ENCODE measurements at places on chromosomes 5 and 9.

- no peak for DNase-seq
Observed at GRCh38 chr5:17413691-17414090, 84.3 kb upstream of the TAF11L2 start.

- DNase-seq = no peak
Observed at GRCh38 chr5:102119252-102119651, 176.8 kb downstream of the SLCO4C1 start.

GRCh38 chr5:127683008-127683407 lies 20.2 kb upstream of the CCDC192 start:
- DNase-seq = no peak

DNA sequence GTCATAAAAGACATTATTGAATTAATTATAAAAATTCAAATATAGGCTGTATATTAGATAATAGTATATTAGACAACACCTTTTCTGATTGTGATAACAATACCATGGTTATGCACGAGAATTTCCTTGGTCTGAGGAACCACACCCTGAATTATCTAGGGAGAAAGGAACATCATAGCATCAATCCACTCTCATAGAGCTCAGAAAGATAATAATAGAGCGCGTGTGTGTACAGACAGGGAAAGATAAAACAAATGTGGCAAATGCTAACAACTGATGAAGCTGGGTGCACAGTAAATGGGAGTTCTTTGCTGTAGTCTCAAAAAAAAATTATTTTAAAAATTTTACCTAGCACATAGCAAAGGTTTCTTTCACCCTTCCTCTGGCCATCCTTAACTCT lies 143.5 kb downstream of the CDK5RAP2 start:
- no peak for DNase-seq

GRCh38 chr9:134245179-134245578 lies 80.8 kb upstream of the RNU6ATAC start:
- DNase-seq = no peak

- no peak for DNase-seq
Observed at GRCh38 chr5:55509796-55510522, 24.8 kb downstream of the PLPP1 start.

GRCh38 chr5:136080113-136080482 lies 51.3 kb downstream of the TGFBI start:
- no peak for DNase-seq

- DNase-seq = no peak
Observed at GRCh38 chr9:121253162-121253561, 14.8 kb upstream of the GSN start.

- DNase-seq = no peak
Observed at GRCh38 chr5:71483355-71483754, 27.9 kb downstream of the BDP1 start.

DNA sequence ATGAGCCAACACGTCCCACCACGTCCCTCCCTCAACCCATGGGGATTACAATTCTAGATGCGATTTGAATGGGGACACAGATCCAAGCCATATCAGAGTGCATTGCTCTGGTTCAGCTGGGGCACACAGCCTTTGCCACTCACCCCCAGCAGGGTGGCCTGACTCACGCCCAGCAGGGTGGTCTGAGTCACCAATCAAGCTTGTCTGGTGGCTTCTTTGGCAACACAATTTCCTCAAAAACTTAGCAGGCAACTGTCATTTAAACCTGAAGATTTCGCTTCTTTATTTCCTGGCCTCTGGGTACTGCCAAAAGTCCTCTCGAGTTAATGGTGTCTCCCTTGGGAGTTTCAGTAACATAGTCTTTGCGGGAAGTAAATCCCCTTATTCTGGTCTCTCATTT lies 16.3 kb upstream of the SEMA5A start:
- no peak for DNase-seq

DNA sequence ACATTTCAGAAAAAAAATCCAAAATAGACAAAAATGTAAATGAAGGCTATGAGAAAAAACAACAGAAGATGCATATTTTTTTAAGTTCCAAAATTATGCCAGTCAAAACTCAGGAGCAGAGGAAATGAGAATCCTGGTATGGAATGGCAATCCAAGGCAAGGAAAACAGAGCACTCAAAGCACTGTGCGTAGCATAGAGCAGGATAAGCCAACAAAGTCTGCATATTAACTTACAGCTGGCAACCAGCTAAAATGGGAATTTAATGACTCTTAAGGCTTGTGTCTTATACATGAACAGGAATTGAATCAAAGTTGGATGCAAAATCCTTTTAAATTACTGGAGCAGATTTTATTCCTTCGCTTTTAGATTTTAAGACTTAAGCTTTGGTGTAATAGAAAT lies 203.5 kb upstream of the DAPK1 start:
- no peak for DNase-seq

GRCh38 chr9:16460696-16461095 lies 409.8 kb downstream of the BNC2 start:
- DNase-seq = no peak

DNA sequence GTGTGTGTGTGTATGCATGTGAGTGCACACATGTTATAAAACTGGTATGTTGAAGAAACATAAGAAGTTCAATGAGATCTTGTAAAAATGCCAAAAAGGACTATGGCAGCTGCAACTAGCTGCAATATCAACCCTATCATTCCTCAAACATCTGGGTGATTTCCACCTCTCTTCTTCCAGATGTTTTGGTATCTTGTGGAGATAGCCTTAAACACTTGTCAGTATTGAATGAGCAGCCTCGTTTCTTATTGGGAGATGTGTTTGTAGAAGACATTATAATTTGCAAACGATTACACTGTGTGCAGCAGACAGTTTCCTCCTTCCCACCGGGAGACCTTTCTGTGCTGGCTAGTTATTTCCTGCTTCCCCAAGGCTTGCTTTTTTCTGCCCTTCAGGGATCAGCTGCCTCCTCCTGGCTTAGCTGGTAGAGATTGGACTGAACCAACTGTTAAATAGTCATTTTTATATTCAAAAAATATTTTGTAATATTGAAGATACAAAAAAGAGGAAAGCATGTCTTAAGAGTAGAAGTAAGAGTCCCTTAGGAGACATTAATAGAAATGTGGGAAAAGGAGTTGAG lies 168.4 kb upstream of the MPDZ start:
- DNase-seq = no peak

- no peak for DNase-seq
Observed at GRCh38 chr9:96567203-96567700, 52.4 kb downstream of the CDC14B start.

GRCh38 chr5:72817671-72818266 lies 1.3 kb downstream of the TNPO1 start:
- no peak for DNase-seq

DNA sequence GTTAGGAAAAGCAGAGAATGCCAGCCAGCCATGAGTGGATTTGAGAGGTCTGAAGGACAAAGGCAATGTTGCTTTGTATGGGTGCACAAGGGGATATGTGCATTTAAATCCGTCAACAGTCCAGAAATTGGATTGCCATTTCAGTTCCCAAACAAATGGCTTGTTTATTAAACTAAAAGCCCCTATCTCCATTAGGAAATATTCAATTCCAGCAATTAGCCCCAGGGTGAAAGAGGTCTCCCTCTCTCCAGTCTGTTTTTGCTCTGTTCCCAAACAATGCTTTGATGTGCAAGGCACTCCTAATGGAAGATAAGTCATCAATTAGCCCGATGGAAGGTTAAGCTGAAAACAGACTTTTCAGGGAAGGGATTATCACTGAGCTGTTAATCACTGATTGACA lies 101.3 kb downstream of the C9orf152 start:
- DNase-seq = no peak

DNA sequence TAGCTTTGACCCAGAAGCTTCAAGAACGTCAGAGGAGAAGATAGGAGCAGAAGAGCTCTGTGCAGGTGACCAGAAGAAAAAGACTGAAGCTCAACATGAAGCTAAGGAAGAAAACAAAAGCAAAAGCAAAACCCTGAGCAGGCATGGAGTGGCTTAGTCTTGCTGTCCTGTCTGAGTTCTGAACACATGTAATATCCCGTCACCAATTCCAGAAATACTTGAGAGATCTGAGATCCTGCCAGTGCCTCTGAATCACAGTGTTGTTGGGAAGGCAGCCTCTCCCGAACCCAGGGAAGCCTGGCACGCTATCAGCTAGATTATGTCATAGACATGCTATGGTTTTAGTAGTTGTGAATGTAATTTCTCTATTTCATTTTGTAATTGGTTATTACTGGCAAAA lies 235.7 kb downstream of the ICE1 start:
- DNase-seq = no peak

DNA sequence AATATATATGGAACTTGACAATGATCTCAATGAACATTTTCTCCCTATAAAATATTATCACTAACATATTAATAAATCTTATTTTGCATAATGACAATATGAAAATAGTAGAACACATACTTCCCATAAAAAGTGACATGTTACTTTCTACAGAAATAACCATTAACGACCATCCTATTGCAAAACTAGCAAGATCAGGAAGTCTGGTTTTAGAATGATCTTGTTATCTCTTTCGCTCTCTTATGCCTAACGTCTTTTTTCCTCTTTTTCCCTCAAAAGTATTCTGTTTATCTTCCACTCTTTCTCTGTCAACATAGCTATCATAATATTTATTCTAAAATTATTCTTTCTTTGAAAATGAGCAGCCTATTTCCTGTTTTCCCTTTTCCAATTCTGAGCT lies 21.6 kb upstream of the C5orf46 start:
- DNase-seq = no peak

- no peak for DNase-seq
Observed at GRCh38 chr5:167665841-167666375, 625.5 kb upstream of the WWC1 start.

DNA sequence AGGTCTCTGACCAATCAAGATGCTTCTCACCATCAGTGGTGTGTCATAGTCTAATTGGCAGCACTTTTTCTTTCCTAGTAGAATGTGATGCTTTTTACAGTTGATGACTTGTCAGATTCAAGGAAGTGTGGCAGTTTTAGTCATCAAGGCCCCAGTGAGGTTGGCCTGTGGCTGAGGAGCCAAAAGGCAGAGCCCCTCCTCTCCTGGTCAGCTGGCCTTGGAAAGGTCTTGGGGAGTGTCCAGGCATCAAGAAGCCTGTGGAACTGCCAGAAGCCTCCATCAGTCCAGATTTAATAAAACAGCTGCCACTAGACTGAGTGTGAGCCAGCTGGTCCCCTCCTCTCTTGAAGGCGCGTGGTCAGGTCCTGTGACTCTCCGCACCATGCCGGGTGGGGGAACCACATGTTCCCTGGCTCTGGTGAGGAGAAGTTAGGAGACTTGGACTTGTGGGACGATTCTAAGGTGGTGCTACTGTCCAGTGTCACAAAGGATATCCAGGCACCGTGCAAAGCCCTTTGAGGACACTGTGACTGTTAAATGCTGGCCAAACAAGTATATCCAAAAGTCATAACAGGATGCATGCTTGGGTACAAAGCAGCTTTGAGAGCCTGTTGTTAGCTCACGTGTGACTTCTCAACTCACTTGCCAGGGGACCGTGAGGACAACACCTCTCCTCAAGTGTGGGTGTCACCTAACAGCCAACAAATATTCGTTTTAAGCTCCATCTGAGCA lies 6.1 kb upstream of the ANGPTL2 start:
- no peak for DNase-seq

GRCh38 chr5:177578316-177578715 lies 13.7 kb upstream of the TMED9 start:
- DNase-seq = no peak

GRCh38 chr9:136837146-136837855 lies 5.0 kb upstream of the AJM1 start:
- no peak for DNase-seq

GRCh38 chr5:143126174-143127019 lies 277.1 kb downstream of the NR3C1 start:
- DNase-seq = no peak

DNA sequence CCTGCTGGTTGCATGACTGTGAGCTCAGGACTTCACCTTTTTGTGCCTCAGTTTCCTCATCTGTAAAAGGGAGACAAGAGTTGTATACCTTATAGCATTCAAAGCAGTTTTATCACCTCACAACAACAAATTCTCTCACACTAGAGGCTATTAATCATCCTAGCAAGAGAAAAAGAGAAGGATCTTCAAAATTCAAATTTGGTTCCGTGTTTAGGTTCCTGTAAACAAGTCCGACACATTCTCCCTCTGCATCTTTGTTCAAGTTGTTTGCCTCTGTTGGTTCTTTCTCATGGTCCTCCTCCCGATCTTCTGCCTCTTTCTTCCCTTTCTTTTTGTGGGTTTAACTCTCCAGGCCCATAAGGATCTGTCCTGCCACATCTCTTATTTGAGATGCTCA lies 218.0 kb downstream of the PIK3R1 start:
- DNase-seq = no peak

DNA sequence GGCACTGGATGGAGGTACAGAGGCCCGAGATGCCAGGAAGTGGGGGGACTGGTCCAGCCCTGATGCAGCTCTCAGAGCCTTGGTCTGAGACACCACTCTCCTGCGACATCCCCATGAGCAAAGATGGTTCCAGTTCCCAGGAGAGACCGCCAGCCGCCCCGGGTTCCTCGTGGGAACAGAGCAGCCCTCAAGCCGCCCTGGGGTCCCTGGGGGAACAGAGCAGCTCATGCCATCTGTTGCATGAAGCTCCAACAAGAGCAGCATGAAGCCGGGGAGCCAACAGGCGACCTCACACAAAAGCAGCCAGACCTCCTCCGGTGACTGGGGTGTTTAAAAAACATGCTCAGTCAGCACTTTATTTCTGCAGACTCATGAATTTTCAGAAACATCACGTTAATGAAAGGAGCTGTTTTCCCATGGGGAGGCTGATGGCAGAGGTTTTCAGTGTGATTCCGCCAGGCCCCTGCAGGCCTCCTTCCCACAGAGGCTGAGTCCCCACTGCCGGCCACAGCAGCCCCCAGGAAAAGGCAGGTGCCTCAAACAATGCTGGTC lies 6.2 kb downstream of the SLC6A18 start:
- DNase-seq = no peak

- DNase-seq = no peak
Observed at GRCh38 chr5:139748505-139748826, 47.1 kb upstream of the PSD2 start.

- DNase-seq = no peak
Observed at GRCh38 chr5:98296426-98296825, 477.0 kb upstream of the RGMB start.

- no peak for DNase-seq
Observed at GRCh38 chr5:132775476-132775961, 1.5 kb downstream of the SEPTIN8 start.

DNA sequence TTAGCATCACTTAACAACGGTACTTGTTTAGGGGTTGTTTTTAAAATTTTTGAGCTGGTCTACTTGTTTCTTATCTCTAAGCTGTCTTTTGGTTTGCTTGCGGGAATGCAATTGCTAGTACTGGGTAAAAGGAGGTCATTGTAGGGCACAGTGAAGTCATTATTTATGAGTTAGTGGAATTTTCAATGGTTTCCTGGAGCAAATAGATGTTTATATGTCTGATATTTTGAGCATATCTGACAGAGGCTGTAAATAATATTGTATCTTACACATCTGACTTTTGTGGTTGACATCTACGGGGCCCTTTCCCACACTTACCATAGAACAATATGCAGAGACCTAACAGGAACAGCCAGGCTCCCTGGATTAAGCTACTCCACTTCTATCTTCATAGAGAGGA lies 90.4 kb upstream of the IL6ST start:
- no peak for DNase-seq

GRCh38 chr9:75156858-75157257 lies 68.5 kb downstream of the OSTF1 start:
- no peak for DNase-seq

All from stimulated activated CD4-positive, alpha-beta T cell treated with anti-CD3 and anti-CD28 coated beads, Interleukin-4, amount 100 ng/mL, for 24 hours (primary cell).